ENCODE measurements at places on chromosomes 7 and 10.

DNA sequence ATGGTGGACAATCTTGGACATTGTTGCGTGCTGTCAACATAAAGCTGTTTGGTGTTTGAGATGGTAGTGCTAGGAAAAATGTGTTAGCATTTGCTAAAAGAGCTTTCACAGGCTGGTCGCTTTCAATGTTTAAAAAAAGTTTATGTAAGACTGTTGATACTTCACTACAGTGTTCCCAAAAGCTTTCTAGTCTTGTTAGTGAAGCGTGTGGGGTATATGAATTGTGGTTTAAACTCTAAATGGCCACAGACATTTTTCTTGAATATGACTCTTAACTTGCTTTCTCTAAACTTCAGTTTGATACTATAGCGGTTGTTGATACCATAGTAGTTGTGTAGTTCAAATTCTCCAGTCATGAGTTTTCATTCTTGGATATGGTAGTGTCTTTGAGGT is 44.9 kb downstream of the MCU start:
- no peak for DNase-seq

- no peak for DNase-seq
These were observed 794.7 kb downstream of the IPMK start for GRCh38 chr10:57472823-57473619.

- DNase-seq, result no peak
These were observed 94.8 kb downstream of the CPED1 start for GRCh38 chr7:121083138-121083789.

GRCh38 chr7:28666154-28666553 is 253.8 kb downstream of the CREB5 start:
- no peak for DNase-seq

- DNase-seq, result no peak
These were observed 49.0 kb downstream of the HTRA1 start for GRCh38 chr10:122510326-122510725.

GRCh38 chr10:132121511-132121830 is 55.7 kb downstream of the JAKMIP3 start:
- DNase-seq, result no peak

DNA sequence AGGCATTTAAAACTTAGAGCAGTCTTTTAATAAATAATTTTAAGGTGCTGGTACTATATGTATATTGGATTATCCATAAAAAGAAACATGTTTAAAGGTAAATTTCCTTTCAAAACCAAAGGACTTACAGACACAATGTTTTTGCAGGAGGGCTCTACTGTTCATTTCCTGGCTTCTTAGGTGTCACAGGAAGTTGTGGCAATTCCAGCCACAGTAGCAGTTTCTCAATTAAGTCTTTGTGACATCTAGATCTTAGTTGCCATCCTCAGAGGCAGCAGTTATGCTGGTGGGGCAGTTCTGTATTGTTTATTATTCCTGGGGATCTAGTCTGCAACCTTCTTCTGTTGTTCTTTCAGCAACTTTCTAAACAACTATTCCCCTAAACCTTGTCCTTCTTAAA is 460.1 kb downstream of the MAGI2 start:
- no peak for DNase-seq

GRCh38 chr7:36865019-36865418 is 140.7 kb upstream of the AOAH start:
- DNase-seq, result no peak

- DNase-seq, result no peak
These were observed 79.0 kb downstream of the ABI1 start for GRCh38 chr10:26781797-26782196.

DNA sequence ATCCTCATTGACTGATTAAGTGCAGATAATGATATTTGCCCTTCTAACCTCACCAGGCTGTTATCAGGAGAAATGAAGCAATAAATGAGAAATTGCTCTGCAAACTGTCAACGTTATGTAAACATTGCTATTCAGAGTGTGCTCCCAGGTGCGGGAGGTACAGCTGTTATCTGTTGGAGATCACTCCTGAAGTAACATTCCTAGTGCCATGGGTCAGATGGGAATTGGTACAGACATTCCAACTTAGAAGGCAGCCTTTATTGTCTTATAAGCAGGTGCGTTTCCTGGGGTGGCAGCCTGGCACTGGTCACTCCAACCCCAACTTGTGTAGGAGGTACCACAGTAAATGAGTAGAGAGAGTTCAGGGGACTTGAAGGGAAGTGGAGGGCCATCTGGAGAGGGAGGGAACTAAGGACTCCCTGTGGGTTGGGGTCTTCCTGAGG is 36.8 kb downstream of the HK1 start:
- no peak for DNase-seq

GRCh38 chr10:5942001-5942400 is 35.3 kb downstream of the IL15RA start:
- DNase-seq, result no peak

GRCh38 chr10:132546567-132547420 is 9.2 kb downstream of the INPP5A start:
- peak; percentile 71 for DNase-seq

DNA sequence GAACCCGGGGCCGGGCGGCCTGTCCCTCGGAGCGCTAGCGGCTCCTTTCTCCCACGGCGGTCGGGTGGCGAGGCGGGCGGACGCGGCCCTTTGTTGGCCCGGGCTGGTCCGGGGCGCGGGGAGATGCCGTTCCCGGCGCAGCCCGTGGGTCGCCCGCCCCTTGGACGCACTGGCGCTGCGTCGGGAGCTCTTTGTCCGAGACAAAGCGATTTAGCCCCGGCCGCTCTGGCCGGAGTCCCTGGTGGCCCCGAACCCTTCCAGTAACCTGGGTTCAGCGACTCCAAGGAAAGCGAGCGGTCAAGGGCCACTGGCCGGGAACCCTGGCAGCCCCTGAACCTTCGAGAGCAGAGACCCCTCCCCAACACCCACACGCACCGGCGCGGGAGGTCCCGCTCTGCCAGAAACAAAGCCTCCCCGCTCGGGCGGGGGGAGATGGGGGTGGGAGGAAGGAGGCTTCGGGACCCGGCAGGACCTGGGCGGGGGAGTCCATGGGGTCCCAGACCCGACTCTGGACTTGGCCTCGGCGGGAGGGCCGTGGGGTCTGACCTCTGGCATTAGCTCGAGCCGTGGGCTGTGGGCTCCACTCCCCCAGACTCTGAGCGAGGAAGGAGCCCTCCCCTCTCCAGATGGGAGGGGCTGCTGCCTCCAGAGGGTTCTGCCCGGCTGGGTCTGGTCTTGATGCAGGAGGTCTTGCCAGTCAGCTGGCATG is 836 bp downstream of the DPYSL4 start:
- DNase-seq, result no peak

GRCh38 chr10:85318809-85319807 is 990.7 kb downstream of the CCSER2 start:
- DNase-seq, result peak; percentile 43

- DNase-seq, result no peak
These were observed 122.5 kb upstream of the LANCL2 start for GRCh38 chr7:55242613-55243012.

- no peak for DNase-seq
These were observed 14.0 kb downstream of the CYP3A7 start for GRCh38 chr7:99720800-99721595.

GRCh38 chr10:47047577-47048525 is 136.6 kb downstream of the PTPN20 start:
- peak; percentile 14 for DNase-seq

GRCh38 chr10:37826806-37827205 is 30.6 kb downstream of the ZNF248 start:
- no peak for DNase-seq

GRCh38 chr10:3787816-3788215 is 2.8 kb upstream of the KLF6 start:
- no peak for DNase-seq

DNA sequence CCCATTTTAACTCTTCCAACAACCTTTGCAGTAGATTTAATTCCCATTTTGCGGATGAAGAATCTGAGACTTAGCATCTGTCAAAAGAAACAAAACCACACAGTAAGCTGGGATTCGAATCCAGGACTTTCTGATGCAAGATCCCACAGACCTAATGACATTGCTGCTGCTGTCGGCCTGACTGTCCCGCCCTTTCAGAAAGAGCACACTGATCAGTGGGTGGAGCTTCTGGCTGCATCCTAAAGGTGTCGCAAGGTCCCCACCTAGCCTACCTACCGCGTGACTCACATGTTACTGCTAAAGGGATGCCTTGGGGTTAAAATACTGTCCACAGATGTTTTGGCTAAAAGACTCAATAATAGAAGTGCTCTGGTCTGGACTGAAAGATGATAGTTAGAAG is 134.7 kb downstream of the EMX2 start:
- DNase-seq, result no peak

- no peak for DNase-seq
These were observed 9.6 kb downstream of the GPRIN2 start for GRCh38 chr10:46546591-46547540.

- DNase-seq, result no peak
These were observed 51.9 kb upstream of the BAIAP2L1 start for GRCh38 chr7:98452791-98453190.

DNA sequence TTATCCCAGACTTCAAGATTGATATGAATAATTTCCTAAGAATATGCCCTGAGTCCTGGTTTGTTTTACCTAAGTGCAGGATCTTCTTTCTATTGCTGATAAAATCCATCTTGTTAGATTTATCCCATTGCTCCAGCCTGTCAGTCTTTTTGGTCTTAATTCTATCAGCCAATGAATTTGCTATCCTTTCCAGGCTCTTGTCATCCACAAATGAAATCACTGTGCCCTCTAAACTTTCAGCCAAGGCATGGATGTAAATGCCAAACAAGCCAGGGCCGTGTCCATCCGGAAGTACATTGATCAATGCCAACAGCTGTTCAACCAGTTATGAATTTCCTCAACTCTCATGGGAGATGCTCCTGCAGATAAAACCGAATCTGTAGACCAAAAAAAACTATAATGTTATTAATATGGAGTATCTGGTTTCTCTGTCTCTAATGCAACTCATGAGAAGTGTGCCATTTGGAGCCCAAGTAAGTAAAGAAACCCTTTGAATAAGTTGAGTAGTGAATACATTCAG is 40.0 kb downstream of the NPY start:
- DNase-seq, result no peak

- no peak for DNase-seq
These were observed 22.3 kb downstream of the BZW2 start for GRCh38 chr7:16668049-16668858.

- no peak for DNase-seq
These were observed 720.1 kb downstream of the TYW1 start for GRCh38 chr7:67716729-67717128.

DNA sequence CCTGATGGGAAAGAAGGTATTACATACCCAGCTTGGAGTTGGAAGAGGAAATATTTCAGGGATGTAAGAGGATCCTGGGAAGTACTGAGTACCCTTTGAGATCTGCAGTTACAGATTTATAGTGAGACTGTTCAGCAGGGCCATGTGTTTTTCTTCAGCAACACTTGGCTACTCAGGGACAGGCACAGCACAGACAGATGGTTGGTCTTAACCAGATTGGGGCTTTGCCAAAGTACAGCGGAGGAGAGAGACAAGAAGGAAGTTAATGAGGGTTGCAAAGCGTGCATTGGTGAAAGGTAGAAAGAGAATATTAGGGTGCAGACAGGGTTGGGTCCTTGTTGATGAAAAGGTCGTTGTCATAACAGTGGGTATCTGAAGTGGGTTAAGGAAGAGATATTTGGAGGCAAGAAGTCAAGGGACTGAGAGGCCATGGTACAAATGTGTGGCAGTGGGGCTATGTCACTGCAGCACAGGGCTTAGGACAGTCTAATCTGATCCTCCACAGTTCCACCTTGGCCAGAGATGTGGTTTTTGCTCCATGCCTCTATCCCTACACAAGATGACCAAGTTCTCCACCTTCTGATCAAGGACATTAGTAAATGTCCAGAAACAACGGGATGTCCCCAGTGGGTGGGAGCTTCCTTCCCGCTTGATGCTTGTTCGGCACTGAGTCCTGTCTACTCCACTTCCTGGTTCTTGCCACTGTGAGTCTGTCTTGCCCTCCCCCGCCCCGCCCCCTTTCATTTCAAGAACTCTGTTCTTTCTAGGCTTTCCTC is 18.9 kb upstream of the DNAJC1 start:
- DNase-seq, result no peak

- peak; percentile 45 for DNase-seq
These were observed 6.7 kb upstream of the INHBA start for GRCh38 chr7:41709621-41710020.

DNA sequence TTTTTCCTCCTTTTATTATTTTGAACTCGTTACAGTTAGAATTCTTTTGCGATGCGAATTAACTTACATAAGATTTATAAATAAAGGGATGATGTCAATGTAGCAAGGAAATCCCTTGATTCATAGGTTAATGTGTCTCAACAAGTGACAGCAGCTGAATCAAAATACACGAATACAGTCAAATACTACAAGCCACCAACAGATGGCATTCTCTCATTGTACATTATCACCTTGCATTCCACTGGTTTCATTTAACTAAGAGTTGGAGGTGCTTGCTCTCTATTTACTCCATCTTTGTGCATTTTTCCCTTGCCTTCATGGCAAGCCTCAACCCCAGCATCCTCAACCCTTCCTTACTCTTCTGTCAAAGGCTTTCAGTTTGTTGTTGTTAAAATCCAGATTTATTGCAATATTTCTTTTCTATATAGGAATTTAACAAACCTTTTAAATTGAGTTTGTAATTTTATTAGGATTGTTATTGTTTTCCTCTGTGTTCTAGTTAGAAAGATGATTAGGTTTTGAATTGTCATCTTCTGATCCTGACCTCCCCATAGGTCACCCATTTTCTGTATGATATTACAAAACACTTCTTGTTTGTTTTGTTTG is 78.3 kb downstream of the SLC25A40 start:
- DNase-seq, result peak; percentile 53

GRCh38 chr10:75972491-75973276 is 541.3 kb downstream of the LRMDA start:
- peak; percentile 58 for DNase-seq

- DNase-seq, result no peak
These were observed 26.5 kb downstream of the NUP42 start for GRCh38 chr7:23208316-23208715.

DNA sequence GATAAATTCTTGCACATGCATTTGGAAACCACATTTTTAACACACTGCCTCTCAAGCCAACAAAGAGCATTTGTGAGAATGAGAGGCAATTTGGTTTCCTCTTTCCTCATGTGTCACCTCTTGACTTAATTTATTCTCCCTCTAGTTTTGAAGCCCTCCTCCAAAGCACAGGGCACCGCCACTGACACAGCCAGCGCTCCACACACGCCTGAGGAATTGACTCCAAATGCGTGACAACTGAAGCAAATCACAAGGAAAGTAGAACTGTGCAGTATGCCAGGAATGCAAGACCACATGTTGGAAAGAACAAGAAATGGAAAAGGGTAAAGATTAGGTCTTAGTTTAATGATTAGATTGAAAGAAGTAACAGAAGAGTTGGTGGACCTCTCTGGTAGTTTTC is 173.3 kb downstream of the LSM5 start:
- no peak for DNase-seq

GRCh38 chr7:139875821-139876241 is 46.8 kb downstream of the TBXAS1 start:
- no peak for DNase-seq

- DNase-seq, result no peak
These were observed 47.3 kb downstream of the CHST3 start for GRCh38 chr10:72011468-72011867.

- DNase-seq, result no peak
These were observed 334.1 kb upstream of the C7orf33 start for GRCh38 chr7:148256433-148256832.
